ENCODE measurements at places on chromosomes 1 and 21. TPM values are rescaled to one million over a fixed set of nuclear protein-coding genes. Genes with fewer than 3 reads are reported as not detected.

DNA sequence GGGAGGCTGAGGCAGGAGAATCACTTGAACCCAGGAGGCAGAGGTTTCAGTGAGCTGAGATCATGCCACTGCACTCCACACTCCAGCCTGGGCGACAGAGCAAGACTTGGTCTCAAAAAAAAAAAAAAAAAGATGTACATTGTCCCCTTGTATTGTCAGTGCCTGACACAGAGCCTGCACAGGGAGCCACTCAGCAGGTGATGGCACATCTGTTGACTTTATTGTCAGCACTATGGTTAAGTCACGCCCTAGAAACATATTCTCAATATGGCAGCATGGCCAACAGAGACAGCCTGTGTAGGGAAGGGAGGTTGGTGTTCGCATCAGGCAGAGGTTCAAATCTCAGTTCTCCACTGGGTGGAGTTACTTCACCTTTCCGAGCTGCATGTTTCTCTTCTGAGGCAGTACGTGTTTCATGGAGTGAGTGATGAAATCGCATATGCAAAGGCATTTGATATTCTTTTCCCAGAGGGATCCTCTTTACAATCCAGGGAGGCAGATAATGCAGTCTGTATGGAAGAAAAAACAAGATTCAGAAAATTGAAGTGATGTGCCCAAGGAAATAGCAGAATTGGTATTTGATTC, 20.6 kb downstream of the LAMC2 start:
- H3K27me3 ChIP-seq: no peaks in the 10 kb centered on the region
- no peak for DNase-seq
- H3K27ac ChIP-seq: no peak overlapping the region
- no peaks in the 10 kb centered on the region for H3K36me3 ChIP-seq
- H3K4me1 ChIP-seq: no peaks in the 10 kb centered on the region
- H3K4me3 ChIP-seq: no peak overlapping the region

The S100A1 gene
- 18.1 TPM for total RNA-seq

The PYHIN1 gene
- not detected for total RNA-seq

- DNase-seq: no peak
- no peaks in the 10 kb centered on the region for H3K36me3 ChIP-seq
- no peak overlapping the region for H3K27ac ChIP-seq
Measured at GRCh38 chr1:199292896-199293295, 654.1 kb downstream of the PTPRC start.

DNA sequence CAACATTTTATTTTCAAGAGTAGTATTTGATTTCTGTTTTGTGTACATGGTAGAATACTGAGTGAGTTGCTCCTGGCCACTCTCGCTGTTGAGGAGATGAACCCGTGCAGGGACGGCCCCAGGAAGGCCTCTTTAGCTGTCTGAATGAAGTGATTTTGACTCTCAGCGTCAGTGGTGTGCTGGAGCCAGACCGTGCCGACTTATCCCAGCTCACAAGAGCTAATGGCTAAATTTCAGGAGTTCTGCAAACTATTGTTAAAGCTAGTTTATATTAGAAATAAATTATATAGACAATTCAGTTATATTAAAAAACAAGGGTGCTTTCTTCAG, 111.2 kb upstream of the KIF26B start:
- H3K4me3 ChIP-seq: no peak overlapping the region
- no peaks in the 10 kb centered on the region for H3K36me3 ChIP-seq
- no peaks in the 10 kb centered on the region for H3K27me3 ChIP-seq
- no peak for DNase-seq
- H3K27ac ChIP-seq: no peak overlapping the region

DNA sequence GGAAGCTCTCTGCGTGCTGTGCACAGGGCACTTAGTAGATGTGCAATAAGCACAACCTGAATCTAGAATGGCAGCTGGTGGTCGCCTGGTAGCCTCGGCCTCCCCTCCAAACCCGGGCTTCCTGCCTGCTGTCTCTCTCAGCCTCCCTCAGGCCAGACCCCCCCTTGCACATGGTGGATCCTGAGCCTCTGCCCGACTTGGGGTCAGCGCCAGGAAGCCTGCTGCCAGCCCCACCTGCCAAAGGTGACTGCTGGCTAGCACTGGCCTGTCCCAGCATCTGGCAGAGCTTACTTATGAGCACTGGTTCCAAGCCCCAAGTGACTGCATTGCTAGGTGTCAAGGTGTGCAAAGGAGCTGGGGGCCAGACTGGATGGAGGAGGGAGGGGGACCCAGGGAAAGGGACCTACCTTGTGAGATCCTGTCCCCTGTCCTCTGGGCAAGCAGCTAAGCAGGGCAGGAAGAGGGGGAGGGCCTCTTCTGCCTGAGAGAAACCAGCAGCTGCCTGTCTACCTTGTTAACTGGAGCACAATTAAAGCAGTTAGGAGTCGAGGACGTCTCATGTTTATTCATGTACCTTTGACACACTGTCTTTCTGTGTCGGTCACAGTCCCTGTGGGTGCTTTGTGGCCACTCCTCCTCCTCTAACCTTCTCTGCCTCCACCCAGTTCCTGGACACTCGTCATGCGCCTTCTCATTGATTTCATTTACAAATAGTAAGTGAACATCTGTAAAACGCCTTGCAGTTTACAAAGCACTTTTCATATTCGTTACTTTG, 100.9 kb downstream of the DDX20 start:
- H3K27ac ChIP-seq: no peak overlapping the region
- no peaks in the 10 kb centered on the region for H3K36me3 ChIP-seq
- no peak for DNase-seq
- no peaks in the 10 kb centered on the region for H3K4me1 ChIP-seq

The RGS7 gene
- not detected for total RNA-seq

GRCh38 chr1:23868557-23869016, 497 bp upstream of the FUCA1 start:
- H3K4me3 ChIP-seq: peak overlapping the region; percentile 56
- H3K4me1 ChIP-seq: 0 out of 2 replicates have a peak, but pooled peaks cover 3% of the 10 kb centered on the region
- no peaks in the 10 kb centered on the region for H3K36me3 ChIP-seq
- peak; percentile 48 for DNase-seq
- peak overlapping the region; percentile 81 for H3K27ac ChIP-seq

Data from Caco-2 (cell line).